ENCODE measurements at places on chromosomes 1 and 21. TPM values are rescaled to one million over a fixed set of nuclear protein-coding genes. Genes with fewer than 3 reads are reported as not detected.

Gene FAM229A
- 20.0 TPM for total RNA-seq

Gene SEC16B
- 3.8 TPM for total RNA-seq

Gene DCDC2B
- not detected for total RNA-seq

Gene ERRFI1
- 100 TPM for total RNA-seq

Gene FBXO2
- 8.4 TPM for total RNA-seq

Gene F3
- 59.4 TPM for total RNA-seq

- no peaks in the 10 kb centered on the region for H3K4me1 ChIP-seq
- H3K4me3 ChIP-seq, result no peak overlapping the region
- no peaks in the 10 kb centered on the region for H3K36me3 ChIP-seq
- no peaks in the 10 kb centered on the region for H3K27me3 ChIP-seq
- no peak overlapping the region for H3K27ac ChIP-seq
- no peak for DNase-seq
These were observed 18.2 kb upstream of the LHX4 start for GRCh38 chr1:180211860-180212229.

DNA sequence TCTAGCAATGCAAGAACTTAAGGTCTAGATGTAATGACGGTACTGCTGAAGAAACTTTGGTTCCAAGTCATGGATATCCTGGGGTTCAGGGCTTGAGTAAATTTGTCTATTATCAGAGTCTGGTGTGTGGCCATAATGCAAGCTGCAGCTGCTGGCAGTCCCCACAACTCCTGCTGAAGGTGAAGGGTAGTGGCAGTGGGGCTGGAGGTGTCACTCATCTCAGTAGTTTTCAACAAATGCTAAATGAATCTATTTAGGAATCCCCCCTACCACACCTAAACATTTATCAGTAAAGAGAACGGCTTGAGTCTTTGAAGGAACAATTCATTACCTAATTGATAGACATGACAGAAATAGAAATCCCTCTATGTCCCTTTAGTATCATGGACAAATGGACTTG, 99.2 kb upstream of the GNG4 start:
- H3K4me3 ChIP-seq, result no peak overlapping the region
- no peak for DNase-seq
- H3K27ac ChIP-seq, result no peak overlapping the region
- H3K36me3 ChIP-seq, result peaks cover 11% of the 10 kb centered on the region
- H3K4me1 ChIP-seq, result no peaks in the 10 kb centered on the region

DNA sequence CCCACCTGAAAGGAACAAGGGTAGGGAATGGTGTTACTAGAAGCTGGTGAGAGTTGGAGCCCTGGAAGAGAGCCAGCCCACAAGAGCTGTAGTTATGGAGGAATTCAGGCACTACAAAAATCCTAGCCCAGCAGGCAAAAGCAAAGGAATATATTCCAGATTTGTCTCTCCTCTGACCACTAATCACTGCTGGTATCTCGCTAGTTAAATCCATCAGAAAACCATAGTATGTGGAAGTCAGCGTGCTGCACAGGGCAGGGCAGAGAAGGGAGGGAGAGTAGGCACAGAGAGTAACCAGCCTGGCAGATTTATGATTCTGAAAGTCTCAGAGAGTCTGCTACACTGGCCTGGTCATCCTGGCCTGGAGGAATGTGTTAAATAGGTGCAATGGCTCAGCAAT, 88.6 kb downstream of the SELENOF start:
- no peaks in the 10 kb centered on the region for H3K36me3 ChIP-seq
- H3K4me3 ChIP-seq, result no peak overlapping the region
- no peaks in the 10 kb centered on the region for H3K4me1 ChIP-seq
- no peaks in the 10 kb centered on the region for H3K27me3 ChIP-seq

DNA sequence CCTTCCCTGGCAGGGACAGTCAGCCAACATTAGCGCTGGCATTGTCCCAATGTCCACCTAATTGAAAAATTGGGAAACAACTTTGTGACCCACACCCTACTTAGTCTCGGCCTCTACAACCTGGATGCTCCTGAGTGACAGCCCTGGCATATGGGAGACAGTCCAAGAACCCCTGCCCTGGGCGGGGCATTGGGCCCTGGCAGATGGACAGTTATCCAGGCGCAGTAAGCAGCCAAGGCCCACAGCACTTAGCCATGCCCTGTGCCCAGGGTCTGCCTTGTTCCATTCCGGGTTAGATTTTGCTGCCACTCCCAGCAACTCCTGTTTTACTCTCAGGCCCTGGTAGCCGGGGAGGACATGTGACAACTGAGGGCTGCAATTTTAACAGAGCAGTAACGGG, 50.3 kb downstream of the NFASC start:
- H3K4me3 ChIP-seq, result no peak overlapping the region
- H3K27me3 ChIP-seq, result no peaks in the 10 kb centered on the region
- H3K27ac ChIP-seq, result no peak overlapping the region
- no peak for DNase-seq
- H3K36me3 ChIP-seq, result no peaks in the 10 kb centered on the region
- H3K4me1 ChIP-seq, result no peaks in the 10 kb centered on the region

DNA sequence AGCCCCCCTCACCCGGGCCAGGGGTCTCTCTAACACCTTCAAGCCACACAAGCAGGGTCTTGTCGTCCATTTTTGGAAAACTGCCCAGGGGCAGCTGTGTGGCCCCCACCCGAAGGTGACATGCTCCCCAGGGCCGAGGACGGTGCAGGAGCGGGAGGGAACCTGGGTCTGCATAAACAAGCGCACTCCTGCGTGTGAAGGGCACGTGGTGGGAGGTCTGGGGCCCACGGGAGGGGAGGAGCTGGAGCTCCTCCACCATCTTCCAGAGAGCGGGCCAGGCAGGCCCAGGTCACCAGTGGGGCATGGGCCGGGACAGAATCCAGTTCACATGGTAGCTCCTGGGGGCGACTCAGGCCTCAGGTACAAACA, 16.5 kb downstream of the CFAP74 start:
- H3K36me3 ChIP-seq, result no peaks in the 10 kb centered on the region
- DNase-seq, result no peak
- H3K27ac ChIP-seq, result no peak overlapping the region
- no peaks in the 10 kb centered on the region for H3K27me3 ChIP-seq
- H3K4me3 ChIP-seq, result no peak overlapping the region

DNA sequence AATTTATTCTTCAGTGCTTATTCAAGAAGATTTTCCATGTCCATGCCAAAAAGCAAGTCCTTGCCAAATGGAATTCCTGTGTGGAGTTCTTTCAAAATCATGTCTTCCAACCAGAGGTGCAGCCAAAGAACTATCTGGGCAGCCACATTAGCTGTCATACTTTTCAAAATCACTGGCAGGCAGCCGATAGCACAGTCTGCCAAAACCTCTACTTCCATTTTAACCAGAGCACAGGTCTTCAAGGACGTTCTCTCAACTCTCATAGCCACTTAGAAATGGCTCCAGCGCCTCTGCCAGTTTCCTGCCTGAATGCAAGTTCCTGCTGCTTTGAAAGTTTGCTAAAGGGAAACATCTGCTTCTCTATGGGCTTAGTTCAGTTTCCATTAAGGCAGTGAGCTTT, 975.7 kb upstream of the ADGRL4 start:
- no peak overlapping the region for H3K4me3 ChIP-seq
- H3K4me1 ChIP-seq, result peaks cover 7% of the 10 kb centered on the region

DNA sequence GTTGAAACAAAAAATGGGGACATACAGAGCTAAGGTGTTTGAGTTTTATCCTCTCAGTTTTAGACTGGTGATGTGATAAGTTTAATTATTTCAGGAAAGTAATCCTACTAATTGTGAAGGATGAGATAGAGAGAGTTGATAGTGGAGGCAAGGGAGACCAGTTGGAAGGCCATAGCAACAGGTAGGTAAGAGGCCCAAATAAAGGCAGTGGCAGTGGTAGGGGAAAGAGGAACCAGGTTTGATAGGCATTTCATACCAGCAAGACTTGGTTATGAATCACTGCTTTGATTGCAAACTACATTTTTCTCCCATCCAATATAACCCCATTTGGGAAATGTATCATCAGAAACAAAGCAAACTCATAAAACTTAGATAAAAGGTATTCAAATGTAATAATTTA, 63.1 kb upstream of the SH3GLB1 start:
- H3K4me3 ChIP-seq, result no peak overlapping the region
- no peaks in the 10 kb centered on the region for H3K4me1 ChIP-seq
- no peaks in the 10 kb centered on the region for H3K27me3 ChIP-seq

DNA sequence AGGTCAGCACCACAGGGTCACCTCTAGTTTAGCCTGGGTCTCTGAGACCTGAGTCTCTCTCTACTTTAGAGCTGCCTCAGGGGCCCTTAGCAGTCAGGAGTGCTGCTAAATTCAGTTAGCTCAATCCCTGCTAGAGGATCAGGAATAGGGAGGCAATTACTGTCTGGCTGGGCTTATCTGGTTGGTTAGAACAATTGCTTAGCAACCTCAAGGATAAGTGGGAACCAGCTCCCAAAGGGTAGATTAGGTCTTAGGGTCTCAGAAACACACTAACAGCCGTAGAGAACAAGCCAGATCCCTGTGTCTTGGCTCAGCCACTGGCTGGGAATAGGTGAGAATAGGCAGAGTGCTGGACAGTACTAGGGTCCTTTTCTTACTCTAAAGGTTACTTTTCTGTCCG, 7.7 kb downstream of the PM20D1 start:
- no peaks in the 10 kb centered on the region for H3K27me3 ChIP-seq
- no peak for DNase-seq
- H3K27ac ChIP-seq, result no peak overlapping the region
- H3K4me3 ChIP-seq, result no peak overlapping the region

DNA sequence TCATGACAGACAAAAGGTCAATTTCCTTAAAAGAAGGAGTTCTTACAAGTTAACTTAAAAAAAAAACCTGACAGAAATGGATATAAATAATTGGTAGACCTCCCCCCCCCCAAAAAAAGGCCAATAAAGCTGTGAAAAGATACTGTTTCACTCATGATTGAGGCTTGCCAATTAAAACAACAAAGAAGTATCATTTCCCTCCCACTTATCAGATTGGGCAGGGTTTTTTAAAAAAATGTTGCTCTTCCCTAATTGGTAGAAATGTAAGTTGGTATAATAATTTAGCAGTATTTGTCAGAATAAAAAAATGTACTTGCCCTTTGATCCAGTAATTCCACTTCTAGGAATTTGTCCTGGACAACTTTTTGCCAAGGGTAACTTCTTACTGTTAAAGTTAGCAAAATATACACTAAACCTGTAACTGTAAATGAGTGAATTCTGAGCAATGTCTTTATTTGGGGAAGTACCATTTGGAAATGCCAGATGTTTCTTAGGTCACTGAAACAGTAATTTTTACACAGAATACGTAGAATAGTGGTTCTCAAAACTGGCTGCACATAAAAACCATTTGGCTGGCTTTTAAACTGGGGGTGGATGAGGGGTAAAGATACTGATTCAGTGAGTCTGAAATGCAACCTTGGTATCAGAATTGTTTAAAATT, 17.5 kb downstream of the RNF2 start:
- H3K27me3 ChIP-seq, result no peaks in the 10 kb centered on the region
- H3K27ac ChIP-seq, result no peak overlapping the region
- H3K4me1 ChIP-seq, result peaks cover 22% of the 10 kb centered on the region
- no peak overlapping the region for H3K4me3 ChIP-seq

GRCh38 chr1:64245495-64245894, 42.1 kb downstream of the UBE2U start:
- H3K4me3 ChIP-seq, result no peak overlapping the region
- DNase-seq, result no peak
- H3K27me3 ChIP-seq, result no peaks in the 10 kb centered on the region
- H3K27ac ChIP-seq, result no peak overlapping the region
- H3K36me3 ChIP-seq, result no peaks in the 10 kb centered on the region

- no peak for DNase-seq
- H3K27ac ChIP-seq, result no peak overlapping the region
- H3K4me3 ChIP-seq, result no peak overlapping the region
- no peaks in the 10 kb centered on the region for H3K27me3 ChIP-seq
- no peaks in the 10 kb centered on the region for H3K36me3 ChIP-seq
These were observed 509.3 kb upstream of the LRRC7 start for GRCh38 chr1:69058454-69058853.

GRCh38 chr1:25560001-25560400, 16.6 kb downstream of the LDLRAP1 start:
- no peak overlapping the region for H3K27ac ChIP-seq
- H3K36me3 ChIP-seq, result peaks cover 12% of the 10 kb centered on the region

- no peaks in the 10 kb centered on the region for H3K27me3 ChIP-seq
- peak overlapping the region; percentile 87 for H3K27ac ChIP-seq
- H3K36me3 ChIP-seq, result no peaks in the 10 kb centered on the region
- peaks cover 8% of the 10 kb centered on the region for H3K4me1 ChIP-seq
- DNase-seq, result peak; percentile 59
These were observed 352 bp downstream of the KCNK1 start for GRCh38 chr1:233614173-233614742.

GRCh38 chr1:156655151-156655903, 13.4 kb downstream of the BCAN start:
- peaks cover 28% of the 10 kb centered on the region for H3K4me1 ChIP-seq
- no peaks in the 10 kb centered on the region for H3K36me3 ChIP-seq
- no peak overlapping the region for H3K4me3 ChIP-seq
- H3K27ac ChIP-seq, result no peak overlapping the region

- no peaks in the 10 kb centered on the region for H3K27me3 ChIP-seq
- peaks cover 16% of the 10 kb centered on the region for H3K4me1 ChIP-seq
- no peak overlapping the region for H3K27ac ChIP-seq
- no peak overlapping the region for H3K4me3 ChIP-seq
- H3K36me3 ChIP-seq, result no peaks in the 10 kb centered on the region
- DNase-seq, result no peak
These were observed 3.2 kb upstream of the KIAA0040 start for GRCh38 chr1:175195798-175196197.

DNA sequence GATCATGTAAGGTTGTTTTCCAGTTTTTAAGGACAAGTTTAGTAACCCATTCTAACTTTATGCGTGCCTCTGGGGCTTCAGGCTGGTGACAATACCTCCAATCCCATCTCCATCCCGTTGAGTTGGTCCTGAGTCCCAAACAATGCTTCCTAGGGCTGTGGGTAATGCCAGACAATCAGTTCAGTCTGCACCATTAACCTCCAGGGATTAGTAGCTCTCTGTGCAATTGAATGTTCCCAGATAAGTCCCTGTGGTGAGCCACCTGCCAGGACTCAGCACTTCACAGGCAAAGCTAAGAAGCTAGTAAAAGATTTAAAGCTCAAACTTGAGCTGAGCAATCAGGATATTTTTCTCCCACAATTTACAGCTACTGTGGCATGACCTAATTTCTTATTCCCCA, 462.2 kb upstream of the PTBP2 start:
- H3K4me3 ChIP-seq, result no peak overlapping the region
- no peaks in the 10 kb centered on the region for H3K27me3 ChIP-seq
- no peak for DNase-seq

DNA sequence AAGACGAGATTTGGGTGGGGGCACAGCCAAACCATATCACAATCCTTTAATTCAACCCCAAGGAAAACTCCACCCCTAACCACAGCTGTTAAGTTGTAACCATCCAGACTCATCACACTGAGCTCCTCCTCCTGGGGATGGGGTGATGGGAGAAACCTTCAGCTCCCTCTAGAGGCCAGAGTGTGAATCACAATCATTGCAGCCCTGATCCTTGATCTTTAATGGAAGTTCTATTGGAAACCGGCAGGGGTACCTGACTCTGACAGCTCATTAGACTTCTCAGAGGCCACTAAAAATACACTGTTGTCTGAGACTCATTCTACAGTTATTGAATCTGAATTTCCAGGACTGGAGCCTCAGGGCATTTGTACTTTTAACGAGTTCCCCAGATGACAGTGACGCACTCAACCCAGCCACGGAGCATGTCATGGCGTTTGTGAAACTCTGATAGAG, 127.2 kb downstream of the IGSF21 start:
- H3K4me1 ChIP-seq, result no peaks in the 10 kb centered on the region
- H3K27me3 ChIP-seq, result peaks cover 4% of the 10 kb centered on the region
- peak; percentile 7 for DNase-seq
- no peak overlapping the region for H3K4me3 ChIP-seq
- H3K36me3 ChIP-seq, result no peaks in the 10 kb centered on the region

- no peak overlapping the region for H3K27ac ChIP-seq
- peaks cover 3% of the 10 kb centered on the region for H3K4me1 ChIP-seq
- peak; percentile 5 for DNase-seq
- no peaks in the 10 kb centered on the region for H3K27me3 ChIP-seq
- H3K36me3 ChIP-seq, result no peaks in the 10 kb centered on the region
These were observed 37.9 kb downstream of the WDR3 start for GRCh38 chr1:117967477-117967876.
